Activated CD4-positive, alpha-beta T cell treated with anti-CD3 and anti-CD28 coated beads, Interleukin-2, amount 50 U/mL, for 16 hours (primary cell): ENCODE measurements at places on chromosomes 5 and 9.

GRCh38 chr5:95870105-95870672, 47.7 kb upstream of the GLRX start:
- DNase-seq, result peak; percentile 86

- DNase-seq, result no peak
Measured at GRCh38 chr5:133565993-133566392, 46.3 kb downstream of the FSTL4 start.

DNA sequence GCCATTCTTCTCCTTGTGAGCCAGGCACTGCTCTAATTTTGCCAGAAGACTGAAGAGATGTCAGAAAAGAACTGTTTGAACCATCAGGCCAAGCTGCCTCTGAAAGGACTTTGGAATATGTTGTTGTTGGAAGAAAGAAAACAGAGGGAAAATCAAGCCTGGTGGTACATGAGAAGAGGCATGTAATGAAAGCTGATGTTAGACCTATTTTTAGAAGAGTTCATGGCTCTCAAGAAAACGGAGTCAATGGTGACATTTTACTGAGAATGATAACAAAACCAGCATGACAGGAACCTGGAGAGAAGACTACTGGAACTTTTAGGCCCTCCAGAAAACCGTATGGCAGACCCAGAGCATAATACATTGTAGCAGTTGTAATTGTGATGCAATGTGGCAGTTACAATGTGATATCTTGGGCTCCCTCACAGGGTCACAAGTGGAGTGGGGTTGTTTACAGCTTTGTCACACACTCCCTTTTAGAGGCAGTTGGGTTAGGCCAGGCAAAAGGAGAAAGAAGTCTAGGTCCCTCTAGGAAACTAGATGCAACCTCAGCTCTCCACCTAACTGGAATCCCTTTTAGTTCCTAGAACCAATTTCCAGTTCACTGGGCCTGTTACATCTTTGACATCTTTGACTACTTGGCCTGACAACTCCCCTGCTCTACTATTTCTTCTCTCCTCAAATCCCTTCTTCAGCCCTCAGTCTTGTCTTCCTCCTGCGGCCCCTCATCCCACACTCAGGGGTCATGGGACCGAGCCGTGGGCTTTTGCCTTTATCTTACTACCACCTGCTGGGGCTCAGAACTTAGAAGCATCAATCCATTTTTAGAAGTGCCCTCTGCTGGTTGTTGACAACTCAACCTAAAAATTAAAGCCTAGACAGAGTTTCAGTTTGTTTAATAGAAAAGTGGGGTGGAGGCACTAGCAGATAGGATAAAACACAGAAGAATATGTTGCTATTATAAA, 61.2 kb upstream of the JAK2 start:
- peak; percentile 45 for DNase-seq

- no peak for DNase-seq
Measured at GRCh38 chr9:132456241-132456640, 46.2 kb downstream of the CFAP77 start.

GRCh38 chr9:79184831-79185230, 386.9 kb upstream of the TLE4 start:
- no peak for DNase-seq

- no peak for DNase-seq
Measured at GRCh38 chr9:22037954-22038690, 29.0 kb upstream of the CDKN2B start.

GRCh38 chr5:74643111-74643562, 2.6 kb upstream of the ENC1 start:
- DNase-seq, result no peak

DNA sequence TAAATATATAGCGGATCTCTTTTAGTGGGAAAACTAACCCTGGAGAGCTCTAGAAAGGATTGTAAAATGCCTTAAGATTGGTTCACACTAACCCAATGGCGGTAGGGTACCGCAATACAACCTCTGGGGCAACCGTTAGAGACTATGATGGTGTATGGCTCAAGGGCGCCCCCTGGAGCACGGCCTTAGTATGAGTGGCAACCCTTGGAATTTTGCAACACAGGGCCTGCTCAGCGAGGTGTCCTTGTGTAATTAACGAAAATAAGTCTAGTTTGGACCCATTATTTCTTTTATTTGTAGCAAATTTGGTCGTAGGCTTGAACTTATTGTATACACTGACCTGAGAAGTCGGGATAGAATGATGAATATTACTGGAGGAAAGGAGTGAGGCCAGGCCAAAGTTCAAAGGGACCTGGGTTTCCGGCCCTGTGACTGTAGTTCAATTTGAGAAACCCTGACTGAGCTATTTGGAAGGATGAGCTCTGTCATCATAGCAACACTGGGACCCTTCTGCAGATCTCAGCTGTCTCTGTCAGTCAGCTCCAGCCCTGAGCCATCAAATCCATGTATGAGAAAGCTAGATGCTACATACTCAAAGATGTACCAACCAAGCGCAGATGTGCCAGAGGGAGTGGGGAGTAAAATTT, 54.8 kb downstream of the CAMK4 start:
- peak; percentile 78 for DNase-seq

- DNase-seq, result no peak
Measured at GRCh38 chr9:1916655-1917054, 98.5 kb upstream of the SMARCA2 start.

- peak; percentile 74 for DNase-seq
Measured at GRCh38 chr9:116700882-116701865, 14.1 kb downstream of the TRIM32 start.

GRCh38 chr9:121098567-121099198, 23.9 kb downstream of the CNTRL start:
- DNase-seq, result no peak

GRCh38 chr9:115391168-115391825, 273.3 kb upstream of the TNC start:
- no peak for DNase-seq

DNA sequence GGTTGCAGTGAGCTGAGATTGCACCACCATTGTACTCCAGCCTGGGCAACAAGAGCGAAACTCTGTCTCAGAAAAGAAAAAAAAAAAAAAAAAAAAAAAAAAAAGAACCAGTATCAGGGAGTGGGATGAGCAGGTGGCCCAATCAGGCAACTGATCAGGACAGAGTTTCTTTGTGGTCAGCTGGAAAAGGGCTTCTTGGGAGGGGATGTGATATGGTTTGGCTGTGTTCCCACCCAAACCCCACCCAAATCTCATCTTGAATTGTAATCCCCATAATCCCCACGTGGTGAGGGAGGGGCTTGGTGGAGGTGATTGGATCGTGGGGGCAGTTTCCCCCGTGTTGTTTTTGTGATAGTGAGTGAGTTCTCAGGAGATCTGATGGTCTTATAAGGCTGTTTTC, 4.7 kb upstream of the GCNT1 start:
- DNase-seq, result no peak

GRCh38 chr9:68683433-68683832, 21.6 kb upstream of the PIP5K1B start:
- peak; percentile 9 for DNase-seq

DNA sequence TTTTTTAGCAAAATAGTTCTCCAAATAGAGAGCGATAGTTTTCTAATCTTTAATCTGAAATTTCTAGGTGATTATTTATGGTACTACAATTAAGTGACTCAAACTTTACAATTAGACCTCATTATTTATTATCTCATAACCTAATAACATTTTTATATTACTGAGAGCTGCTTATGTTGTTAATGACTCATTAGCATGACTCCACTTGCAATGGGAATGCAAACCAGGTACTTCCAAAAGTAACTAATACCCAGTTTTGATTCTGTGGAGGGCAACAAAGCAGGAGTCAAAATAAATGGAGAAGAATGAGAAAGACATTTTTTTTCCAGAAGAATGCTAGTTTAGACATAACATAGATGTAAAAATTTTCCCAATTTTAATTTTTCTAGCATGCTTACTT, 466.0 kb downstream of the PLK2 start:
- DNase-seq, result no peak

- no peak for DNase-seq
Measured at GRCh38 chr5:1555011-1555807, 31.4 kb upstream of the LPCAT1 start.

DNA sequence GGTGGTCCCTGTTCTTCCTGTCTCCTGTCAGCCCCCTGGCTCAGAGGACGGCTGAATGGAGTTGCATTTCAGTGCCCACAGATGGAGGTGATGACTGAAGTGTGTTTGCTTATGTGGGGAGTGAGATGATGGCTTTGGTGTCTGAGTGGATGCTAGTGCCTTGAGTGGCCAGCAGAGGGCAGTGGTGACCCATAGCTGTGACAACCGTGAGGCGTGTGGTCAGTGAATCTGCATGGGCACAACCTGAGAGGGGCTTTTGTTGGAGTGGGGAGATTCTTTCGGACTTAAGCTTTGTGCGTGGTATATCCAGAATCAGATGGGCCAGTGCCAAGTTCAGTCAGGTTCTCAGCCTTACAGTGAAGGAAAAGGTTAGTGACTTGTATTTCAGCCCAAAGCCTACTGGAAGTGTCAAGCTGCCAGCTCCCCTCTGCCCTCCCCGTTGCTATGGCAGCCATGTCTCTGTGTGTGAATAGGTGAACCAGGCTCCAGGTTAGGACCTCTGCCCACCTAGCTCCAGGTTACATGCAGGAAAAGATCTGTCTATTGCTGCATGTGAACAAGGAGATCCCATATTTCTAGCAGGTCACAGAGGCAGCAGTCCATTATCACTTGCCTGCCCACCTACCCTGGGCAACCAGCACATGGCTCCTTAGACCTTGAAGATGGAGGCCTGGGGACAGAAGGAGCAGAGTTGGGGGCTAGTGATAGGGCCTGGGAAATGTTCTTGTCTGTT, 14.7 kb upstream of the CXXC5 start:
- peak; percentile 72 for DNase-seq

DNA sequence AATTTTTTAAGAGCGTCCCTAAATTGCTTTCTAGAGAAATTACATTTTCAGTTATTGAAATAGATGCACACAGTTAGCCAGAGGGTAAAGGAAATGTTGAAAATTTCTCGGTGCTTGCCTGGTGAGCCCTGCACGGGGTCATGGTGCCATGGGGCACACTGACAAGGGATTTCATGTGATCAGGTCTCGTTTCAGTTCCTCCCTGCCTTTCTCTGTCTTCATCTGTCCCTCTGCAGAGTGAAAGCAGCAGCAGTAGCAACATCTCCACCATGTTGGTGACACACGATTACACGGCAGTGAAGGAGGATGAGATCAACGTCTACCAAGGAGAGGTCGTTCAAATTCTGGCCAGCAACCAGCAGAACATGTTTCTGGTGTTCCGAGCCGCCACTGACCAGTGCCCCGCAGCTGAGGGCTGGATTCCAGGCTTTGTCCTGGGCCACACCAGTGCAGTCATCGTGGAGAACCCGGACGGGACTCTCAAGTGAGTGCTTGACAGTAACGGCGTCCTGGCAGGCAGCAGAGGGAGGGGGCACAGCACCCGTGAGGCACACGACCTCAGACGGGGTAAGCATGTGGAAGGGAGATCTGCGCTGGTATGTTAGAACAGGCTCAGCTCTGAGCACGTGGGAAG, 89.1 kb upstream of the OTULINL start:
- DNase-seq, result no peak

- no peak for DNase-seq
Measured at GRCh38 chr5:61735531-61735930, 403.5 kb downstream of the ZSWIM6 start.

DNA sequence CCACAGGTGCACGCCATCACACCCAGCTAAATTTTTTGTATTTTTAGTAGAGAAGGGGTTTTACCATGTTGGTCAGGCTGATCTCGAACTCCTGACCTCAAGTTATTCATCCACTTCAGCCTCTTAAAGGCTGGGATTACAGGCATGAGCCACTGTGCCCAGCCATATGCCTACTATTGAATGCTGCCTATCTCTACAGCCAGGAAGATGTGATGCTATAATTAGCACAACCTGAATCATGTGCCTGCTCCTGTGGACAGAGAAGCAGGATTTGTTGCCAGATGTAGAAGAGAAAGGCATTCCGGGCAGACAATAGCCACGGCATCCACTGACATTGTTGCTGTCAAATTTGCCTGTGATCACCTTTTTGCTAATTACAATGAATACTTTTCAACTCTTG, 24.4 kb upstream of the MLLT3 start:
- no peak for DNase-seq

- DNase-seq, result no peak
Measured at GRCh38 chr9:95764533-95765319, 110.8 kb upstream of the ERCC6L2 start.

DNA sequence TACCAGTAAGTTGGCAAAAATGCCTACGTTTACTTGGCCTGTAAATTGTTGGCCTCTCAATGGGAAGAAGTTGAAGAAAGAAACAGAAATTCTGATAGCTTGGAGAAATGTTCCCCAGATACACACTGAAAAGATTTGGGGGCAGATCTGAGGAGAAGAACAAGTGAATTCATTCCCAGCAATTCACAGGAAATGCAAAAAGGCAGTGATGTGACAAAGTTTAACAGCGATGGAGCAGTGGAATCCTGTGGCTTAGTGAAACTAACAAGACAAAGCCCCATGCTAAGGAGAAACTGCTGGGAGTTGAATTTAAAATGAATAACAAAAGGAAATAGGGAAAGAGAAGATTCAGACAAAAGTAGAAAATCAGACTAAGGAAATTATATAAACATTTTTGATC, 213.2 kb upstream of the EDIL3 start:
- no peak for DNase-seq

DNA sequence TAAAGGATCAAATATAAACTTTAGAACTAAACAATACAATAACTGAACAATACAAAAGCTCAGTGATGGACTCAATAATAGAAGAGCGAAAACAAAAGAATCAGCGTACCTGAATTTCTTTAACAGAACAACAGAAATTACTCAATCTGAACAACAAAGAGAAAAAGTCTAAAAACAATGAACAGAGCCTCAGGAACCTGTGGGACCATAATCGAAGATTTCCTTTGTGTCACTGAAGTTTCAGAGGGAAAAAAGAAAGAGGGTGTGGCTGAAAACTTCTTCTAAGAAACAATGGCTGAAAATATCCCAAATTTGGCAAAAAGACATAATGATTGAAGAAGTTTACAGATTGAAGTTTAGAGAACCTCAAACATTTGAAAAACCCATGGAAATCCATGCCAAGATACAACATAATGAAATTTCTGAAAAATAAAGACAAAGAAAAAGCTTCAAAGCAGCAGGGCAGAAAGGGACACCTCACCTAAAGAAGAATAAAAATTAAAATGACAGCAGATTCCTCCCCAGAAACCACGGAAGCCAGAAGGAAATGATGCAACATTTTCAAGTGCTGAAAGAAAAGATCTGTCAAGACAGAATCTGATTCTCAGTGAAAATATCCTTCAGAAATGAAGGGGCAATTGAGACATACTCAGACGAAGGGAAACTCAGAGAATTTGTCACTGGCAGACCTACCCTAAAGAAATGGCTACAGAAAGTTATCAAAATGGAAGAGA, 288.8 kb downstream of the ARL15 start:
- DNase-seq, result peak; percentile 51
